ENCODE measurements at places on chromosomes 6 and 20.

GRCh38 chr6:79466207-79466834, 70.9 kb downstream of the LCA5 start:
- DNase-seq, result no peak

GRCh38 chr20:35616465-35617396, 1.1 kb downstream of the SPAG4 start:
- DNase-seq, result peak; percentile 68

DNA sequence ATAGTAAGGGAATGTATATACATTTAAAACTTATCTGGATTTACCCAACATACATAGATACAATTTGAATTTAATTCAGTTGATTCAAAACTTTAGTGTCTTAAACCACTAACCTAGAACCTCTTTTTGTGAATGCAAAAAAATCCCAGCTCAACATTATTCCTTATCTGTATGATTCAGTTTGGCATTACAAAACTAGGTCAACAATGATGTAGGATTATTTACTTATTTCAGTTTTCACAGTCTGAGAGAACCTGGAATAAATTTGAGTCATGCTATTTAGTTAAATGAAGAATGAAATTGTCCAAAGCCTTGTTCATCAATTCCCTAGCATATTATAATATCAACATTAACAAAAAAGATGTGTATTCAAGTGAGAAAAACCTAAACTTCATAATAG, 7.4 kb upstream of the PLCB1 start:
- DNase-seq, result no peak

DNA sequence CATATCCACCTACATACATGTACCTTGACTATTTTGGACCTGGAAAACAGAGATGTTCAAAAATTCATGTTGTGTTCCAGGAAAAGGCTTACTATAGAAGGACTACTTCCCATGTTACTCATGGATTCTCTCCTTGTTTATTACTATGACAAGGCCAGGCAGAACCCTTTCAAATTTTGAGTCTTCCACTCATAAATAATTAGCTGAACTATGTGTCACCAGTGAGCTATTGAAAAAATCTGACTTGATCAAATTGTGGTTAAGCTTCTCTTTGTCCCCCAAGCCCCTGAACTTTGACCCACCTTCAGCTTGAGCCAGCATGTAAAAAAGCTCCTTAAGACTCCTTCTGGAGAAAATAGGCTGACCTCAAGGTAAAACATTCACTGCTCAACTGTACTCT, 1142.8 kb upstream of the EYS start:
- no peak for DNase-seq

GRCh38 chr20:47272893-47273590, 83.5 kb downstream of the ZMYND8 start:
- peak; percentile 48 for DNase-seq

- DNase-seq, result no peak
Measured at GRCh38 chr20:56088375-56088774, 83.1 kb upstream of the CBLN4 start.

- DNase-seq, result no peak
Measured at GRCh38 chr20:63281742-63282665, 9.4 kb downstream of the ARFGAP1 start.

DNA sequence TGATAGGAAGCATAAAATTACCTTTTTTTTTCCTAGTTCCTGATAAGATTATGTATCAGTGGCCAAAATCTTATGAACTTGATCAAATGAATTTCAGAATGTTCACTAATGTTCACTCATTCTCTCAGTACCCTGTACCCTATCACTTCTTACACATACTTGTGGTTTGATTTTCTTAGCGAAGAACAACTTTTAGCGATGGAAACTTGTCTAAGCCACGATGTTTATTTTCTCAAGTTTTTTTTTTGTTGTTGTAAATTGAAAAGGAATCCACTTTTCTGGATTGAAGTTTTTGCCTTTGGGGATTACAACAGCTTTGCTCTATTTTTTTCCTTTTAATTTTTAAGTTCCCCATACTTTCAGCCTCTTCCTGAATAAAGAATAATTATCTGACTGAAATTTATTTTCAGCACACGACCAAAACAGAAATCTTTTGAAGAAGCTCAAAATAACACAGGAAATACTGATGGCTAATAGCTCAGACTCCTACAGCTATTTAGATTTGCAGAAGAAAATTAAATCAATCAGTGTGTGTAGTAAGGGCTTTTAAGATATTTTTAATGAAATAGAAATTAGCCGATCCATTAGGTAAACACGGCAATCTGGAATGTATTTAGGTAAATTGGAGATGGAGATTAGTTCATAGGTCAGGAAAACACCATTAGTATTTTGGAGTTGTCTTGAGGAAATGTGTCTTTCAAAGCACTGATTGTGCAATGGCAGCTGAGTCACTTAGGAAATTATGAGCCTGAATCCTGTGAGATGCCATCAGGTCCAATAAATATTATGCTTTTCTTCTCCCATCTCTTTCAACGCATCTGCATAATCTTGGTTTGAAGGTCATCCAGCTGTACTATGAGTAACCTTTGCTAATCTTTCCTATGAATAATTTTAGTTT, 217.5 kb downstream of the GJA1 start:
- no peak for DNase-seq

GRCh38 chr20:51631011-51631950, 88.8 kb upstream of the NFATC2 start:
- no peak for DNase-seq

GRCh38 chr6:14165091-14165490, 47.5 kb downstream of the CD83 start:
- no peak for DNase-seq
